ENCODE measurements at places on chromosomes 13 and 19.

DNA sequence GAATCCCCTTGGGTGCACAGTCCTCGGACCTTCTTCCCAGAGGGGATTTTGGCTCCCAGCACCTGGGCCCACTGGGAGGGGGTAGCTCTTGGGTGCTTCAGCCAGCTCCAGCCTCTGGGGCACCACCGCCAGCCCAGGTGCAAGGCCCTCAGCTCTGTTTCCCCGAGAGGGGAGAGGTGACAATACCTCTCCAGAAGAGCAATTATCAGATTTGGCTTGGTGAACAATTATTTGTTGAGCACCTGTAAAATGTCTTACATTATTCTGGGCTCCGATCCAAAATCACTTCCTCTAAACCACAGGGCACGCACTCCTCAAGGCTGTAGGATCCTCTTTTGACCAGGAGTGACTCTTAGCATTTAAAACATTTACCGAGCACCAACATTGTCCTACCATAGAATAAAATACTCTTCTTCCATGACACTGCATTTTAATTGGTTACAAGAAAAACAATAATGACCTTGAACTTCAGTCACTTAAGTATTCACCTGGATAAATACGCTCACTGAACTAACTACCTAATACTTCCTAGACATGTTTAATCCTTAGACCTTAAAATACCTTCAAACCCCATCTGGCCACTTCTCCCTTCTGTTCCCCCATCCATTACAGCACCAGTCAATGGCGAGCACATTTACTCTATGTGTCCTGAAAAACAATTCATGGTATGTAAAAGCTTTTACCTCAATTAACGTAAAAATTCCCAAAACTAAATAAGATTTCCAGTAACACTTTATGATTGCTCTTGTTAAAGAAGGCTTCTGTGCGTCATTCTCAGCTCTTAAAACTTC, 54.8 kb downstream of the ABCC4 start:
- DNase-seq = no peak

DNA sequence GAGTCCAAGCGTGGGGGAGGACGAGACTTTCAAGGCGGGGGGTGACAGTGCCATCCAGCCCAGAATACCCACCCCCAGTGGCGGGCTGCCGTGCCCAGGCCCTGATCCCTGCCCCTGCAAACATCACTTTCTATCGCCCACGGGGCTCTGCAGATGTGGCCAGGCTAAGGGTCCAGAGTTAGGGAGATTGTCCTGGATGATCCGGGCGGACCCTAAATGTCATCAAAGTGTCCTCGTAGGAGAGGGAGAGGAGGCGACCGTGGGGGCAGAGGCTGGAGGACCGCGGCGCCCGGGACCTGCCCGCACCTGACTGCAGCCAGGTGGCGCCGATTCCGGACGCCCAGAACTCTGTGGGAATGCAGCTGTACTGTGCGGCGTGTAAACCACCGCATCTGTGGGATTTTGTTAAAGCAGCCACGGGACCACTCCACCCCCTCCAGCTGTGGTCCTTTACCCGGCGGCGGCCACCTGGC, 32.4 kb downstream of the GJA3 start:
- DNase-seq = no peak

DNA sequence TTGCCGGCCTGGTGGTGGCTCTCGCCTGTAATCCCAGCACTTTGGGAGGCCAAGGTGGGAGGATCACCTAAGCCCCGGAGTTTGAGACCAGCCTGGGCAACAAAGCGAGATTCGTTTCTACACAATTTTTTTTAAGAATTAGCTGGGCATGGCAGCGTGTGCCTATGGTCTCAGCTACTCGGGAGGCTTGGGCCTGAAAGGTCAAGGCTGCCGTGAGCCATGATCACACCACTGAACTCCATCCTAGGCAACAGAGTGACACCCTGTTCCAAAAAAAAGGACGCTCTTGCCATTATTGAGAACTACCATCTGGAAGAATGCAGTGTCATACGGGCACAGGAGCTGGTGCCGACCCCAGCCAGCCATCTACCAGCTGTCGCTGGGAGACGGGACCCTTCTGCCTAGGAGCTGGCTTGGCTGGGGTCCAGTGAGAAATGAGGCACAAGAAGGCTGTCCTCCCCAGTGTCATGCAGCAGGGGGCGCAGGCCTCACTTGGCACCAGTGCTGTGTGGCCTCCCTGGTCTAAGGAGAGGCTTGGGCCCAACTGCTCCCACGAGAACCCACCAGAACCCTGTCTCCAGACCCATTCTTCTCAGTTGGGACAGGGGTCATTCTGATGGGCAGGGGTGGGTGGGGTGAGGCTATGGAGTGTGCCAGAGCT, 12.2 kb upstream of the RELB start:
- peak; percentile 10 for DNase-seq

- no peak for DNase-seq
Observed at GRCh38 chr19:30116984-30117555, 175.0 kb downstream of the URI1 start.

- no peak for DNase-seq
Observed at GRCh38 chr19:46840498-46840942, 10.1 kb downstream of the AP2S1 start.

DNA sequence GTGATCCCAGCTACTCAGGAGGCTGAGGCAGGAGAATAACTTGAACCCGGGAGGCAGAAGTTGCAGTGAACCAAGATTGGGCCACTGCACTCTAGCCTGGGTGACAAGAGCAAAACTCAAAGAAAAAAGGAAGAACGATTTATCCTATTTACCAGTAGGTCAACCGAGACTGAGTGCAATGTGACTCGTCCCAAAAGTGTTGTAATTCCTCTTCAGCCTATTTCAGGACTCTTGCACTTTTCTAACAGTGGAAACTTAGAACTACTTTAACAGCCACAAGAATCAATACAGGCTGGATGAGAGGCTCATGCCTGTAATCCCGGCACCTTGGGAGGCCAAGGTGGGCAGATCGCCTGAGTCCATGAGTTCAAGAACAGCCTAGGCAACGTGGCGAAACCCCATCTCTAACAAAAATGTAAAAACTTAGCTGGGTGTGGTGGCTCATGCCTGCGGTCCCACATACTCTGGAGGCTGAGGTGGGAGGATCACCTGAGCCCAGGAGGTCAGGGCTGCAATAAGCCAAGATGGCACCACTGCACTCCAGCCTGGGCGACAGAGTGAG, 4.3 kb upstream of the NR1H2 start:
- no peak for DNase-seq

GRCh38 chr13:73341748-73342147, 282.9 kb downstream of the KLF5 start:
- peak; percentile 32 for DNase-seq

DNA sequence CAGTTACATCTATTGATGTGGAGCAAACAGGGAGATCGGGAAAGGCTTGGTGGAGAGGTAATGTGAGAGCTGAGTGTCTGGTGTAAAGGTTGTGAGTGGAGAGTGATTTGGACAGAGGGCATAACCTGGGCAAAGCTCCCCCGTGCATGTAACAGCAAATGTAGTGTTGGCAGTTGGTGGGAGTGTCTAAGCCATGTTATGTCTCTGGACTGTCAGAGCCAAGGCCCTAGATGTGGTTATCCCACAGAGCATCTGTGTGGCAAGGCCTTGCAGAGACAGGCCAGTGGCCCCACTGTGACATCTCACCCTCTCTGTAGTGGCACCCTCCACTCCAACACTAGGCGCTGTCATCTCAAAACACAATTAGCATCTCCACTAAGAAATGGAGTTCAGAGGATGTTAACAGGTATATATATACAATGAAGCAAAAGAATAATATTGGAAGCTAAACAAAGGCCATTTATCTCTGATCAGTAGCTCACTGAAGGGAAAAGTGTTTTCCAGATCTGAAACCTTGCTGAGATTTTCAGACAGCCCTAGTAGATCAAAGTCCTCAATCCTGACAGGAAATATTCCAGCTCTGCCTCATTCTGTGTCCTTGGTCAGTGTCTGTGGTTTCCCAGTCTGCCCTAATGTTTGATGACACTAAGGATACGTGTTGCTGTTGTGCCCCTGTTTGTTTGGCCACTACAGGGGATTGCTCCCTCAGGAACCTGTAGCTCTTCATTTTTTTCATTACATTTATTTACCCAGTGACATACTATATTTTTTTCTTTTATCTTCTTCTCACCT, 20.2 kb downstream of the POLR1D start:
- no peak for DNase-seq

DNA sequence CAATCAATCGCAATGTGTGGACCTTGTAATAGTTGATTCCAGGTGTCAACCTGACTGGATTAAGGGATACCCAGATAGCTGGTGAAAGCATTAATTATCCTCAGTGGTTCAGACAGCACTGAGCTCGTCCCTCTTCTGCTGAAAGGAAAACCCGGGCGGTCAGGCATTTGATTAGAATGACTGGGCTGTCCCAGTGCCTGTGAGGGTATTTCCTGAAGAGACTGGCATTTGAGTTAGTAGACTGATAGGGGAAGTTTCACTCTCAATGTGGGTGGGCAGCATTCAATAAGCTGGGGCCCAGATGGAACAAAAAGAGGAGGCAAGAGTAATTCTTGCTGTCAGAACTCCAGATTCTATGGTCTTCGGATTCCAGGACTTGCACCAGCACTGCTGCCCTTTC, 31.9 kb downstream of the KPNA3 start:
- DNase-seq = no peak

GRCh38 chr13:106874323-106874722, 306.4 kb upstream of the ARGLU1 start:
- no peak for DNase-seq

GRCh38 chr19:17590866-17591265, 35.4 kb downstream of the COLGALT1 start:
- no peak for DNase-seq

- DNase-seq = no peak
Observed at GRCh38 chr19:45924891-45925447, 10.4 kb upstream of the NANOS2 start.

- peak; percentile 27 for DNase-seq
Observed at GRCh38 chr13:32314271-32315237, 609 bp downstream of the ZAR1L start.

DNA sequence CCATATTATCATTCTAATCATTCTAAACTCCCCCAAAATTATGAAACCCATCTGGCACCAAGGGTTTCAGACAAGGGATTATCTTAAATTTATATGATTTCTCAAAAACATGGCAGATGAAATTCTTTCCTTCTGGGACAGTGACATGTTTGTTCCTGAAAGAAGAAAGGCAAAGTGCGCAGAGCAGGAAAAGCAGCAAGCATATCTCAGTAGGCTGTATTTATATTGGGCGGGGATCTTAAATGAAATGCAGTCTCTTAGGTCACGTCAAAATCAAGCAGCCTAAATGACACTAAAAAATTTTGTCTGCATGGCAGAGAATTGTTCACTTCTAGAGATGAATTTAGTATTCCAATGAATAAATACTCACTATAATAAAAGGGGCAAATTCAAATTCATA, 49.3 kb downstream of the RCBTB2 start:
- DNase-seq = no peak

DNA sequence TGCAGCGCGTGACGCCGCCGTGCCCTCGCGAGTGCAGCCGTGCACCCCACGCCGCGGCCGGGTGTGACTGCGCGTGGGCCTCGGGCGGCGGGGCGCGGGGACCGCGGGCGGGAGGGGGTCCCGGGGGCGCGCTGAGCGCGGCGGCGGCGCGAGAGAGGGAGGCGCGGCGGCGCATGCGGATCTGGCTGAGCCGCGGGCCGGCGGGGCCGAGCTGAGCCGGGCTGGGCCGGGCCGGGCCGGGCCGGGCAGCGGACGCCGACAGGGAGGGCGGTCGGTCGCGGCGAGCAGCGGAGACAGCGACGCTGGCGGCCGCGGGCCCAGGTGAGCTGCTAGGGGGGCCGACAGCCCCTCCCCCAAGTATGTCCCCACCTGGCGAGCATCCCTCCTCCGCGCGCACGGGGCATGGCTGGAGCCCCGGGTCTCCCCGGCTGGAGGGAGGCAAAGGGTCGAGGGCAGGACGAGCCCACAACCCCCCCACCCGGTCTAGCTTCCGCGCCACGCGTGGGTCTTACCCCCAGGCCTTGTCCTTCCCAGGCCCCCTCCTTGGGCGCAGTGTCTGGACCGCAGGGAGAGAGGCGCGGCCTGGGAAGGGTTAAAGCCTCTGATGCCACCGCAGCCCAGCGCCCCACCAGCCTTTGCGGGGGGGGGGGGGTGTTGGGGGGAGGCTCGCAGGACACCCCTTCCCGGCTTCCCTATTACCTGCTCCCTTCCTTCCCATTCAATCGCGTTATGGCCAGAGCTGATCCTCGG, at the start of gene SPTBN4:
SPTBN4 (plus strand) TSS at position 17 of the 750 bp plus-strand sequence. CDS start 5,621 bp downstream, outside the sequence.
- no peak for DNase-seq
